ENCODE measurements at places on chromosomes 3 and 15. TPM values are rescaled to one million over a fixed set of nuclear protein-coding genes. Genes with fewer than 3 reads are reported as not detected.

CYP11A1 gene
- total RNA-seq: not detected

POLR2H gene
- total RNA-seq: 27.6 TPM

CCRL2 gene
- total RNA-seq: 1.1 TPM

HOMER2 gene
- total RNA-seq: 76.7 TPM

PRSS50 gene
- total RNA-seq: 0.31 TPM

DTWD1 gene
- 42.3 TPM for total RNA-seq

ACAN gene
- total RNA-seq: 0.47 TPM

BNC1 gene
- total RNA-seq: 0.16 TPM

PLA2G4F gene
- total RNA-seq: not detected

CAMK2N2 gene
- 3.4 TPM for total RNA-seq

PIERCE2 gene
- 5.0 TPM for total RNA-seq

IL16 gene
- 0.62 TPM for total RNA-seq

HCLS1 gene
- total RNA-seq: 1.9 TPM

XYLB gene
- 7.3 TPM for total RNA-seq

IQCF2 gene
- not detected for total RNA-seq

IGDCC3 gene
- total RNA-seq: 7.6 TPM

SPINK8 gene
- total RNA-seq: not detected

ZNF860 gene
- 2.8 TPM for total RNA-seq

DNAH12 gene
- 0.62 TPM for total RNA-seq

SPRED1 gene
- total RNA-seq: 77.4 TPM

TMEM212 gene
- total RNA-seq: not detected

TOP2B gene
- total RNA-seq: 433 TPM

RYR3 gene
- total RNA-seq: 15.4 TPM

CELSR3 gene
- 34.5 TPM for total RNA-seq

MORC1 gene
- 0.31 TPM for total RNA-seq

ANKUB1 gene
- total RNA-seq: 0.78 TPM

FAM107A gene
- 24.8 TPM for total RNA-seq

SMCO1 gene
- not detected for total RNA-seq

GPR27 gene
- total RNA-seq: 53.0 TPM

LTK gene
- not detected for total RNA-seq

CLN6 gene
- 7.6 TPM for total RNA-seq

SPATA12 gene
- total RNA-seq: not detected

ZBTB47 gene
- 22.1 TPM for total RNA-seq

CHAC1 gene
- total RNA-seq: 4.2 TPM

CD86 gene
- 1.7 TPM for total RNA-seq

HYPK gene
- 7.0 TPM for total RNA-seq

SHC4 gene
- total RNA-seq: 5.5 TPM

BLM gene
- total RNA-seq: 3.6 TPM

TMEM266 gene
- 4.7 TPM for total RNA-seq

ANAPC13 gene
- 43.4 TPM for total RNA-seq

C3orf22 gene
- total RNA-seq: not detected

SI gene
- total RNA-seq: not detected

TNNC1 gene
- not detected for total RNA-seq

ST3GAL6 gene
- 35.6 TPM for total RNA-seq

P2RY13 gene
- total RNA-seq: 3.6 TPM

LTF gene
- total RNA-seq: 3.6 TPM

TJP1 gene
- total RNA-seq: 48.7 TPM

NPRL2 gene
- total RNA-seq: 19.0 TPM

TYRO3 gene
- total RNA-seq: 20.3 TPM

Data from occipital lobe (tissue), 3 donors.